ENCODE measurements at places on chromosomes 12 and 14. TPM values are rescaled to one million over a fixed set of nuclear protein-coding genes. Genes with fewer than 3 reads are reported as not detected.

The GLT1D1 gene
- total RNA-seq, result not detected

The LRTM2 gene
- 0.31 TPM for total RNA-seq

The PSEN1 gene
- 35.0 TPM for total RNA-seq

The NXPH4 gene
- total RNA-seq, result 12.1 TPM

The SLC7A8 gene
- 9.4 TPM for total RNA-seq

The TMEM30B gene
- 0.19 TPM for total RNA-seq

The KLHL33 gene
- total RNA-seq, result 0.08 TPM

The GLT8D2 gene
- total RNA-seq, result 31.2 TPM

The HOMEZ gene
- total RNA-seq, result 5.6 TPM

The MARCHF9 gene
- total RNA-seq, result 17.2 TPM

The GALNT16 gene
- 17.8 TPM for total RNA-seq

The SLCO1B1 gene
- not detected for total RNA-seq

The EPYC gene
- total RNA-seq, result not detected

The GPR68 gene
- 1.9 TPM for total RNA-seq

The LIN7A gene
- 21.5 TPM for total RNA-seq

The ACOT6 gene
- not detected for total RNA-seq

All from motor neuron (in vitro differentiated cells).